SW480 (cell line): ENCODE measurements at places on chromosomes 16 and 17.
A peak's percentile ranks its signal among the peaks of the same experiment; 100 is the strongest.

DNA sequence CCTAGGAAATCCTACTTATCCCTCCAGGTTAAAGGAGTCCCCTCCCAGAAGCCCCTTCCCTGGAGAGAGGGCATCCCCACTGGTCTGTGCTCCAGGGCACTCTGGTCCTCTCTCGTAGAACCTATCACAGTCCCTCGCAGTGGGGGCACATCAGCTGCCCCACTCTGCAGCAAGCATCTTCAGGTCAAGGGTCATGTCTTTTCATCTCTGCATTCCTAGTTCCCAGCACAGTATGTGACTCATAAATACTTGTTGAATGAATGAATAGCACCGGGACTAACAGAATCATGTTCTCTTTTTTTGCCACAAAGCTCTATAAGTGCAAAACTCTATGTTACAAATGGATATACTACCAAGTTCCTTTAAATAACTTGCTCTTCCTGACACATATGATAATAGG, 36.0 kb downstream of the RNF157 start:
- peak; percentile 45 for DNase-seq

- no peak for DNase-seq
These were observed 7.3 kb upstream of the PRSS36 start for GRCh38 chr16:31157136-31157535.

- DNase-seq, result no peak
These were observed 25.3 kb downstream of the SPACA3 start for GRCh38 chr17:33016920-33017319.

DNA sequence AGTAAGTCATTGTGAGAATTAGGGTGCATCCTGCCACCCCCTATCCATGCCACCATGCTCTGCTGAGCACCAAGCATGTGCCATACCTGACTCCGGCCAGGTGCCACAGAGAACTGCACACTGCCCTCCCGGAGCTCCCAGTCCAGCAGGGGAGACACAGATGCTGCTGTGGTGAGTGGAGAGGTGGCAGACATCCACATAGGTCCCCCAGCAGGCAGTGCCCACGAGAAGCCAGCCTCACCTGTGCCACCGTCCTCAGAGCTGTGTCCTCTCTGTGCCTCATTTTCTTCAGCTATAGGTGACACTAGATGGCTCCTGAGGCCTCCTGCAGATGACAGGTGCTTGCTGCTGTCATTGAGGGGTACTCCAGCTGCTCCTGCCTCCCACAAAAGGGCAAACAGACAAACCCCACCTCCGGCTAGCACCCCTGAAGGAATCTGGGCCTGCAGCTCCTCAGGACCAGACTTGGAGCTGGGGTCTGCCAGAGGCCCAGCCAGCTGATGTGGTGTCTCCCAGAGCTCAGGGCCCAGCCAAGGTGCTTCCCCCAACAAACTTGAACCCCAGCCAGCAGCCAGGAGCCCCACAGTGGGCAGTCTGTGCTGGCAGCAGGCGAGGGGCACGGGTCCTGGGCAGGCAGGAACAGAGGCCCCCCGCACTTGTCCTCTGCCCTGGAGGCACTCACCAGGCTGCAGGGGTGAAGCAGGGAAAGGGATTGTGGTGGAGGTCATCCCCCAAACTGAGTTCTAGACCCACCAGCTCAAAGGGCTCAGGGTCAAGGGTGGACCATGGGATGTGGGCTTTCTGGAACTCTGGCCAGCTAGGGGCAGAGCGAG, 17.1 kb downstream of the FOXJ1 start:
- DNase-seq, result no peak

DNA sequence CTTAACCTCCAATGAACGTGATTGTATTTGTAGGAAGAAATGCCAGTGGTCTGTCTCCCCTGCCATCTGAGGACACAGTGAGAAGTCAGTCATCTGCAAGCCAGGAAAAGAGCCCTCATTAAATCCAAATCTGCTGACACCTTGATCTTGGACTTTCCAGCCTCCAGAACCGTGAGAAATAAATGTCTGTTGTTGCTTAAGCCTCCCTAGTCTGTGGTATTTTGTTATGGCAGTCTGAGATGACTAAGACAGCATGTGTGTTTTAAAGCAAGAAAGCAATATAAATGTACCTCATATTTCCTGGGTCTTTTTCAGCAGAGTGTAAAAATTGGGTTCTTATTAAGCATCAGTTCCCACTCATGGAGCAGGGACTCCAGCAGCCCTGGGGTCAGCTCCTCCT, 177.9 kb upstream of the NLRP1 start:
- no peak for DNase-seq

DNA sequence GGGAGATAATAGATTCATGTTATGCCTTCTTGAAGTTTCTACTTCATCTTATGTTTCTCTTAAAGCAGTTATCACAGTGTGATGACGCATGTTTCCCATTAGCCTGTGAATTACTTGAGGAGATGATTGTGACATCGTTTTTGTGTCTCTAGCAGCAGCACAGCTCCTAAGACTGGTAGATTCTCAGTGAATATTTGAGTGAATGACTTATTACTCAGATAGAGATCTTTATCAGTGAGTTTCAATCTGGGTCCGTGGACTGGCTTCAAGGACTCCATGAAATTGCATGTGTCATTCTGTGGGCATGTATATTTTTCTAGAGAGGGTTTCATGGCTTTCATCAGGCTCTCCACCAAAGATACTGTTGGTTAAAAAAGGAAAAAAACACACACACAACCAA, 29.9 kb downstream of the YPEL2 start:
- DNase-seq, result no peak

- no peak for DNase-seq
These were observed 16.4 kb upstream of the GLG1 start for GRCh38 chr16:74623214-74623838.

GRCh38 chr17:77800816-77801215, 157.7 kb upstream of the TNRC6C start:
- DNase-seq, result no peak
